ENCODE measurements at places on chromosomes 4 and X. TPM values are rescaled to one million over a fixed set of nuclear protein-coding genes. Genes with fewer than 3 reads are reported as not detected.
A peak's percentile ranks its signal among the peaks of the same experiment; 100 is the strongest.

GRCh38 chr4:82484996-82485783, 54.8 kb downstream of the ENOPH1 start:
- DNase-seq: no peak

DNA sequence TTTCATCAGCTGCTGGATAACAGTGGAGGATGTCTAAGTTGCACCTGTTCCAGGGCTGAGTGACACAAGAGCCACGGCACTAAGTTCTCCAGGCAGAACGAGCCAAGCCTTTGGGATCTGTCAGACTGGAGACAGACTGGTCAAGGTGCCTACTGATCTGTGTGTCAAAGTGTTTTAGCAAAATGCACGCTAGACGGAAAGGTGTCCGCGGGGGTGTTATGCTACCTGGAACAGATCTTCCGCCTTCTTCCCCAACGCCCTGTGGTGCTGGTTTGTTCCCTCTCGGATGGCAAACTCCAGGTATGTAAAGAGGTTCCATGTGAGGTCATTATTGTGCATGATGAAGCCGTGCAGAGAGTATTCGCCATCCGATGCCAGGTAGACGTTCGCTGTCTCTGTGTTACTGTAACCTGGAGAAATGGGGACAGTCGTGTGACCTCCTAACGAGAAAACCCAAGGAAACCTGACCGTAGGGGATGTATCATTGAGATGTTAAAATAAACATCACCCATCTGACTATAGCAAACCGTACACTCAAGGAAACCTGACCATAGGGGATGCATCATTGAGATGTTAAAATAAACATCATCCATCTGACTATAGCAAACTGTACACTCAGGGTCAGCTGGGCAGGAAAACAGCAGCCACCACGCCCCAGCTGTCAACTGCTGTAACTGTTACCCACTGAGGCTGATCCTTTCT, 29.7 kb upstream of the SLC25A6 start:
- no peak for DNase-seq

Gene ZGRF1
- 25.9 TPM for total RNA-seq

Gene TBX22
- not detected for total RNA-seq

DNA sequence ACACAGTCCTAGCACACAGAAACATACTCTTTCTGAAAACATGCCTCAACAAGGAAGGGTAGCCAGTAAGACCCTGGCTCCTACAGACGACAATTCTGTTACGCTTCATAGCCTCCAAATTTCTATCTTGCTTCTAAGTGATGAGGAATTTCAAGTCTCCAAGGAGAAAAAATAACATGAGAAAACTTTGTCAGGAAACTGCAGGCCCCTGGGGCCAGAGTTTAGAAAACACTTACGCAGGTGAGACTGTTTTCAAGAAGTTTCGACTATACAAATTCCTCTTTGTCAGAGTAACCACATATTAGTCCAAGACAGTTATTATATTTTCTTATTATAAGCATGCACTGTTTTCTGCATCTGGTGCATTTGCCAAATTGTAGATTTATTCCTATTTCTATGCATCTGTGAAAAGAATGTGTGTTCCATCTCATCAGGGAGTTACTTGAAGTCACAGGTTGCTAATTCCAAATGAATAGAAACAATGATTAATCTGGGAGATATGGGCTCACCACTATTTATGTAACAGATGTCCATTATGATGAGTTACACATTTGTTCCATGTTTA, 30.3 kb upstream of the HCCS start:
- no peak for DNase-seq

Gene HMGB2
- total RNA-seq: 145 TPM

Gene MBNL3
- total RNA-seq: 55.3 TPM

Gene S100P
- 2.4 TPM for total RNA-seq

Gene GABRE
- not detected for total RNA-seq

GRCh38 chr4:36255577-36255976, 11.3 kb upstream of the ARAP2 start:
- DNase-seq: peak; percentile 52

Gene DTHD1
- 81.5 TPM for total RNA-seq

Gene TSPAN7
- total RNA-seq: not detected

Gene CENPVL2
- total RNA-seq: not detected

Gene SSX4
- total RNA-seq: not detected

GRCh38 chr4:167221084-167221483, 13.2 kb downstream of the SPOCK3 start:
- no peak for DNase-seq

GRCh38 chr4:80178964-80179363, 18.3 kb upstream of the PRDM8 start:
- DNase-seq: no peak

Gene SOWAHD
- total RNA-seq: not detected

DNA sequence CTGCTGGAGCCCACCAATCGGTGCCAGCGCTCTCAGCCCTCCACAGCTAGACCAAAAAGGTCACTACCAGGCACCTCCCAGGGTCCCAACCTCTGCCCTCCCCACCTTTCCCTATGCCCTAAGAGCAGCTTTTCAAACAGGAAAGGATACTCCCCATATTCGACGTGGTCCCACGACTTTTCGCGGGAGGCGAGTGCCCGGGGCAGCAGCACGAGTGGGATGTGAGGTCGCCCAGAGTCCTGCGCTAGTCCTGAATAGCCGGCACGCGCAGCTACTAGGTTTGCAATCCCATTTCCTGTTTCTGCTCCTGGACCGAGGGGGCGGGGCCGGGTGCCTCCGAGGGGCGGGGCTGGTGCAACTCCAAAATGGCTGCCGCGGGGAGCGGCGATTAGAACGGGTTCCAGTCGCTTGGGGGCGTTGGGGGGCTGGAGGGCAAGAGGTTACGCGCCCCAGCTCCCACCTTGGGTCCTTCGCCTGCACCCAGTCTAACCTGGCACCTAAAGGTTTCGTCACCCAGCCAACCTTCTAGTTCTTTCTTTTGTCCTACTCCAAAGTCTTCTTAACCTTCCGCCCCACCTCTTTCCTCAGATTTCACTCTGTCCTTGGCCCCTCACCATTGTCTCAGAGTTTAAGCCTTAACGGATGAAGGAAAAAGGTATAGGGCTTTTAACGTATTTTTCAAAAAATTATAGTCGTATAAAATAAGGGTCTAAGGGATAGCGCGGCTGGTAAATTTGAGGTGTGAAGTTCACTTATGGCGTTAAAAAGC, 85.0 kb upstream of the TENT5D start:
- DNase-seq: no peak

Gene ESX1
- not detected for total RNA-seq
